ENCODE measurements at places on chromosomes 2 and 18. TPM values are rescaled to one million over a fixed set of nuclear protein-coding genes. Genes with fewer than 3 reads are reported as not detected.
A peak's percentile ranks its signal among the peaks of the same experiment; 100 is the strongest.

- no peaks in the 10 kb centered on the region for H3K4me1 ChIP-seq
- DNase-seq: peak; percentile 65
- peak overlapping the region; percentile 83 for H3K27ac ChIP-seq
- H3K27me3 ChIP-seq: peaks cover 11% of the 10 kb centered on the region
- H3K36me3 ChIP-seq: no peaks in the 10 kb centered on the region
These were observed 1.1 kb upstream of the HOXD8 start for GRCh38 chr2:176128172-176128981.

DNA sequence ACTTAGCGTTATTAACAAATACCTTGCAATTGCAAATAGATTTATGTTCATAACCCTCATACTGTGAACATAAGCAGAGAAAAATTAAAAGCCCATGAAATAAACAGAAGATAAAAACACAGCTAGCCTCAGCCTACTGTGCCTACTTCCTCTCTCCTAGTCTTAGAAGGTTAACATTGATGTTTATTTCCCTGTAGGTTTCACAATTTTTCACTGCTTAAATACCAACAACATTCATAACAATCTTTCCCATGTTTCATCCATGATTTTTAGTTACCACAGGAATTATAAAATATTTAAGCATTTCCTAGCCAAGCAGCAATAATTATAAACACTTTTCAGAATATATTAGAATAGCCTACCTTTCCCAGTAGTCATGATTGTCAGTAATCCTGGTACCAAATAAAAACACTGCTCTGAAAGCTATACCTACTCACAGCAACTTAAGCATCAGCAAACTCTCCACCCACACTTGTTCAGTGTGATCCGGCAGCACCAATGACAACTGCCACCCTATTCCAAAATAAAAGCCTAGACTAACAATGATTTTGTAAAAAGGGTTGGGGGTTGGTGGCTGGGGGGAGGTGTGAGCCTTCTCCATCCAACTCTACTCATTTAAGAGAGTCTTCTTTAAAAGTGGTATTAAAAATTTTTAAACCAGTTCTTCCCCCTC is 40.6 kb upstream of the RNU4ATAC start:
- H3K4me3 ChIP-seq: no peak overlapping the region
- peaks cover 28% of the 10 kb centered on the region for H3K4me1 ChIP-seq
- H3K27ac ChIP-seq: no peak overlapping the region
- H3K27me3 ChIP-seq: no peaks in the 10 kb centered on the region
- DNase-seq: no peak
- H3K36me3 ChIP-seq: no peaks in the 10 kb centered on the region

- H3K27ac ChIP-seq: no peak overlapping the region
- H3K4me1 ChIP-seq: peaks cover 6% of the 10 kb centered on the region
- H3K36me3 ChIP-seq: no peaks in the 10 kb centered on the region
- H3K27me3 ChIP-seq: no peaks in the 10 kb centered on the region
- no peak for DNase-seq
- no peak overlapping the region for H3K4me3 ChIP-seq
These were observed 5.5 kb upstream of the MAP4K4 start for GRCh38 chr2:101692041-101692440.

- no peak overlapping the region for H3K4me3 ChIP-seq
- H3K27me3 ChIP-seq: no peaks in the 10 kb centered on the region
- no peak for DNase-seq
- H3K4me1 ChIP-seq: no peaks in the 10 kb centered on the region
- no peak overlapping the region for H3K27ac ChIP-seq
- H3K36me3 ChIP-seq: no peaks in the 10 kb centered on the region
These were observed 64.3 kb upstream of the TTN start for GRCh38 chr2:178871536-178871935.

- H3K4me1 ChIP-seq: no peaks in the 10 kb centered on the region
- H3K36me3 ChIP-seq: no peaks in the 10 kb centered on the region
- H3K27me3 ChIP-seq: no peaks in the 10 kb centered on the region
- no peak overlapping the region for H3K27ac ChIP-seq
- no peak overlapping the region for H3K4me3 ChIP-seq
- DNase-seq: no peak
These were observed 768.5 kb downstream of the LRP1B start for GRCh38 chr2:141362311-141362710.

DNA sequence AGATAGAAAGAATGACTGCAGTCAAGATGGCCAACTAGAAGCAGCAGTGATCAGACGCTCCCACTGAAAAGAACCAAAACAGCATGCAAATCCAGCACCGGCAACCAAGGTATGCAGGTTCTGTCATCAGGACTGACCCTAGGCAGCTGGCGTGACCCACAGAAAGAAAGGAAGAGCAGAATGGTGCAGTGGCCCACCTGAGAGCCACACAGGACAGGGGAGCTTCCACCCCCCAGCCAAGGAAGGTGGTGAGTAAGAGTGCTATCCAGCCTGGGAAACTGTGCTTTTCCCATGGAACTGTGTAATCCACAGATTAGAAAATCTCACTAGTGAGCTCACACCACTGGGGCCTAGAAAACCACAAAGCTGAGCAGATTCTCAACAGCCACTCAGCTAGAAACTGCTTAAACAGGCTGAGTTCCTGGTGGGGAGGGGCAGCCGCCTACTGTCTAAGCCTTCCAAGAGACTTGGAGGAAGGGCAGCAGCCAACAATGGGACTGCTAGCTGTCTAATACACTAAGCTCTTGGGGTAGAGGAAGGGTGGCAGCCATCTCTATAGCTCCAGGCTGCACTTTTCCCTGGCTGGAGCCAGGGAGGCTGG is 127.9 kb downstream of the EVA1A start:
- no peaks in the 10 kb centered on the region for H3K27me3 ChIP-seq
- no peak overlapping the region for H3K4me3 ChIP-seq
- no peak overlapping the region for H3K27ac ChIP-seq
- DNase-seq: no peak

DNA sequence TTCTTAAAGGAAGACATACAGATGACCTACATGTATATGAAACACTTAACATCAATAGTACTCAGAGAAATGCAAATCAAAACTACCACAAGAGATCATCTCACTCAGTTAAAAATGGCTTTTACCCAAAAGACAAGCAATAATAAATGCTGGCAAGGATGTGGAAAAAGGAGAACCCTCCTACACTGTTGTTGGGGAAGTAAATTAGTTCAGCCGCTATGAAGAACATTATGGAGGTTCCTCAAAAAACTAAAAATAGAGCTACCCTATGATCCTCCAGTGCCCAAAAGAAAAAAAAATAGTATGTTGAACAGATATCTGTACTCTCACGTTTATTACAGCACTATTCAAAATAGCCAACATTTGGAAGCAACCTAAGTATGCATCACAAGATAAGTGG is 1579.4 kb upstream of the TMEFF2 start:
- no peaks in the 10 kb centered on the region for H3K36me3 ChIP-seq
- no peak overlapping the region for H3K27ac ChIP-seq
- no peak for DNase-seq

GRCh38 chr2:220628252-220628651 is 943.9 kb downstream of the EPHA4 start:
- H3K36me3 ChIP-seq: no peaks in the 10 kb centered on the region
- no peaks in the 10 kb centered on the region for H3K27me3 ChIP-seq
- H3K4me1 ChIP-seq: no peaks in the 10 kb centered on the region
- H3K27ac ChIP-seq: no peak overlapping the region
- H3K4me3 ChIP-seq: no peak overlapping the region

- no peak overlapping the region for H3K4me3 ChIP-seq
- no peaks in the 10 kb centered on the region for H3K4me1 ChIP-seq
These were observed 43.3 kb downstream of the LONRF2 start for GRCh38 chr2:100278986-100279385.

- H3K4me1 ChIP-seq: peaks cover 4% of the 10 kb centered on the region
- no peaks in the 10 kb centered on the region for H3K27me3 ChIP-seq
- H3K36me3 ChIP-seq: no peaks in the 10 kb centered on the region
- DNase-seq: no peak
- H3K27ac ChIP-seq: no peak overlapping the region
These were observed 26.4 kb downstream of the RTP5 start for GRCh38 chr2:241895712-241896641.

The MFSD2B gene
- polyA plus RNA-seq: not detected

The ERMN gene
- 0.67 TPM for polyA plus RNA-seq

The CYBRD1 gene
- 42.6 TPM for polyA plus RNA-seq

All from sigmoid colon (tissue), 7 donors.